NCI-H524 treated with DMSO at 0.1 percent for 48 hours (cell line): ENCODE measurements at places on chromosomes 4 and X.
A peak's percentile ranks its signal among the peaks of the same experiment; 100 is the strongest.

- no peak for DNase-seq
Measured at GRCh38 chrX:2474963-2475726, 25.6 kb downstream of the DHRSX start.

GRCh38 chr4:52883707-52884669, 21.9 kb downstream of the RASL11B start:
- DNase-seq: no peak

DNA sequence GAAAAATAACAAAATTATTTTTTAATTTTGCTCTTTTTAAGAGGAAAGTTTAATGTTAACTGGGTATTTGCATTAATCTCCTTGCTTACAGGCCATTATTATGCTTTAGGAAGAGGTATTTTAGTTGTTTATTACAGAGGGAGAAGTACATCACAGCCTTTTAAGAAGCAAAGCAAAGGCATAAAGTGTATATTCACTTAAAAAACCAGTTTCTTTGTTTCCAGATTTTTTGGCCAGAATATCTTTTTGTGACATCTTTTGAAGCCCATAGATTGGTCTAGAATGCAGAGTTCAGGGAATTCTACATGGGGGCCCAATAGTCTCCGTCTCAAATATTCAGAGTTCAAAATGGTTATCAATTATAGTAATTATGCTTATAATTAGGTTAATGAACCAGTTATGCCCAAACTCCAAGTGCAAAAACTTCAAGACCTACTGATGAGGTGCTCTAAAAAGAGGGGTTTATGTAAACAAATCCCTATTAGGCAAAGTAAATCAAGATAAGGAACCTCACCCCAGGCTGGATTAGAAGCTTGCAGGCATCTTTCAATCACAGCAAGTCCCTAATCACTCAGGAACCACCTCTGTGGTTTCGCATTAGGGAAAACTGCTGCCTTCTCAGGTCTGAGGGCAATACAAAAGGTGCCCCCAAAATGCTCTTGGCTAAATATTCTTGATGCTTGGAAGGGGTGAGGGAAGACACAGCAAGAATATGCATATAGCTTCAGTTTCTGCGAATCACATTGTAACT, 1.4 kb downstream of the CXXC4 start:
- DNase-seq: no peak

DNA sequence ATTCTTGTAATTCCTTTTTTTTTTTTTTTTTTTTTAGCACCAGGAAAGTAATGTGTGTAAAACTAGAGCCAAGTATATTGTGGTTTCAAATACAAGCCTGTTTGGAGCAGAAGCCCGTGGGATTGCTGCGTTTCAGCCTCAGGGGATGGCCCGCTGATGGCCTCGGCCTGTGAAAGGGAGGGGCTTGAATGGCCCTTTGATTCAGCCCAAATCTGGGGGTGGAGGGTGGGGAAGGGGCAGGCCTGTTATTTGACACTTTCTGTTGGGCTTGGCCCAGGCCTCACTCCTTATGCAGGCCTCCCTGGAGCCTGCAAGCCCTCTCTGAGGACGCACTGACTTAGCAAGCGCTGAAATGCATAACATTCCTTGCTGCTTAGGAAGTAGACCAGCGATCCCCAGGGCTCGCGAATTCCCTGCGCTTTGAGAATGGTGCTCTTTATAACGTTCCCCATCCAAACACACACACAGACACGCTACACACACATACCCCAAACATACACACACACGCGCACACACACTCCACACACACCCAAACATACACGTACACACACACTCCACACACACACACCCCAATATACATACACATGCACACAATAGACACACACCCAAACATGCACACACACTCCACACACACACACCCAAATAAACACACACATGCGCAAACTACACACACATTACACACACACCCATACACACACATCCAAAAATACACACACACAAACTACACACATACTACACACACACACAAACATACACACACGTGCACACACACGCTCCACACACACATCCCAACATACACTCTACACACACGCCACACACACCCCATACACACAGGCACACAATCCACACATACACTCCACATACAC, 29.6 kb downstream of the TLR10 start:
- no peak for DNase-seq

GRCh38 chr4:16862697-16863096, 35.7 kb downstream of the LDB2 start:
- DNase-seq: no peak

DNA sequence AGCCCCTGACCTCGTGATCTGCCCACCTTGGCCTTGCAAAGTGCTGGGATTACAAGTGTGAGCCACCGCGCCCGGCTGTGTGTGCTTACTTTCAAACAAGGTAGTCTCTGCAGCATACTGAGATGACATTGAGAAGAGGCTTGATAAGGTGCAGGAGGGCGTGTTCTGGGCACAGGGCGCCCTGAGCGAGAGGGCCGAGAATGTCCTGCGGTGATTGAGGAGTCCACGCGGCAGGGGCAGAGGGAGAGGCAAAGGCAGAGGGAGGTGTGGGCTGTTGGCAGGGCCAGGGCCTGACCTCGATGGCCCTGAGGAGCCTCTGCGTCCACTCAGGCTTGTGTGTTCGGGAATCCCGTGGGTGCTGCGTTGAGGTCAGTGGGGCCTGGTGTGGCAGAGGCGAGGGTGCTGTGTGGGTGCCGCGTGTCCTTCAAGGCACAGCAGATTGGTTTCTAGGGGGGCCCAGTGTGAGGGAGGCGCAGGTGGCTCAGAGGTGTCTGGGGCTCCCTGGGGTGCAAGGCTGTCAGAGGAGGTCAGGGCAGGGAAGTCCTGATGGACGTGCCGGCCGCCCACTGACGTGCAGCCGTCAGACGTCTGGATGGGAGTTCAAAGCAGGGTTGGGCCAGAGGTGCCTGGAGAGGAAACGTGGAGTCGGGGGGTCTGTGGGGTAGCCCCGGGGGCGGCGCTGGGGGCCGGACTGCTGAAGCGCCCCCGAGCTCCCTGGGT, 12.1 kb downstream of the PCGF3 start:
- DNase-seq: no peak

- no peak for DNase-seq
Measured at GRCh38 chr4:30413915-30414314, 306.3 kb upstream of the PCDH7 start.

DNA sequence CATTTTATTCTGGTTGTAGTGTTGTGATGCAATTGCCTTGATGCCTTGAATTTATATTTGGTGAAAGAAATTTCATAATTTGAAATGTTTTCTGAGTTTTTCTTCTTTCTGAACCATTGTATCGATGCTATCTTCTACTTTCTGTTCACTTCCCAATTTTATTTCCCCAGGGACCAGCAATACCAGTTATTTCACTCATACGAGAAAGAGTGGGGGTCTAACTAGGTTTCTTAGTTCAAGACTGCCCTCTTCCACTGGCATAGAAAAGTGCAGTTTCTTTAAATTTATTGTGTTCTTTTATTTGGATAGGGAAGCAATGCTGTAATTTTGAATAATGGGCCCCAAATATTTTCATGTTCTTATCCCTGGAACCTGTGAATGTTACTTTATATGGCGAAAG, 544.0 kb upstream of the ADGRL3 start:
- peak; percentile 2 for DNase-seq

DNA sequence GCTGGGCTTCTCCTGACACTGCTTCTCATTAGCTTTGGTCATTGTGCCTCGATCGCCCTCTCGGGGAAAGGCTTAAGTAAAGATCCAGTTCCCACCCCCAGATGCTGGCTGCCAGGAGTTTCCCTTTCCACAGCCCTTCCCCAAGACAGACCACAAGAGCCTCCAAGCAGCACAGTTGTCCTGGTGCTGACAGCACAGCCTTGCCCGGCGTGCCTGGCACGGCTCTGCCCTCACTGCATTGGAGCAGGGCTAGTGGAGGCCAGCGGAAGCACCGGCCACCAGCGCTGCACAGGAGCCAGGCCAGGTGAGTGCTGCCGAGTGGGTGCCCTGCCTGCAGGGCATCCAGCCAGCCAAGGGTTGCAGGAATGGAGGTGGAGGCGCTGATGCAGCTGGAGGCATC, 9.7 kb upstream of the MSANTD1 start:
- no peak for DNase-seq

DNA sequence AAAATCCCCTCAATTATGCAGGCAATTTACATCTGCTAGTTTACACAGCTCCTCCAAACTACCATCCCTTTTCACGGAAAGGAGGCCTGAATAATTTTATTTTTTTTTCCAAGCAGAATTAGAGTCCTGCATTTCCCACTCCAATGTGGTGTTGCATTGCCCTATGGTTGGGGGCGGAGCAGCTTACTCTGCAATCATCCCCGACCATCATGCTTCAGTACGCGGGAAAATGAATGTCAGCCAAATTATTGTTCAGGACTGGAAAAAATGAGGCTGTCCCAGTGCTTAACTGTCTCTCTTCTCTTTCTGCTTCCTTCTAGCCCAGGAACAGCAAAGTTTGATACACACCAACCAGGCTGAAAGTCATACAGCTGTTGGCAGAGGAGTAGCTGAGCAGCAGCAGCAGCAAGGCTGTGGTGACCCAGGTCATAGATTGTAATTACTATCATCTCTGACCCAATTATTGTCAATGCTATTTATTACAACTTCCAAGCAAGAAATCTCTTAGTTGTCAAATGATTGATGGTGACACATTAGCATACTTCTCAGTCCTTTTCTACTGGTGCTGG, 28.3 kb downstream of the MMRN1 start:
- no peak for DNase-seq

DNA sequence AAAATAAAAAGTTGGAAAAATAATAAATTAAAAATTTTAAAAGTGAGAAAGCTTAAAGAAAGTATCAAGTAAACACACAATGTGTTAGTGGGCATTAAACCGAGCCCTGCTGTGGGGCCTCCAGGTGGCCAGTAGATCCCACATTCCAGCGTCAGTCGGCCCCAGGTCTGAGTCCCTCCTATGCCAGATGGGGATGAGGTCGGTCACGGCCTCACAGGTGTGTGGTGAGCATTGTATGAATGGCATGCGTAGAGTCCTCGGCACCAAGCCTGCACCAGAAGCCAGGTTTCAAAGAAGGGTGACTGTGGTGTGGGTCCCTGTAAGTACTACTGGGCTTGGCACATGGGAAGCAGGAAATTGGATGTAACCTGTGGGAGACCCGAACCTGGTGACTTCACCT, 75.6 kb upstream of the MSX1 start:
- no peak for DNase-seq

DNA sequence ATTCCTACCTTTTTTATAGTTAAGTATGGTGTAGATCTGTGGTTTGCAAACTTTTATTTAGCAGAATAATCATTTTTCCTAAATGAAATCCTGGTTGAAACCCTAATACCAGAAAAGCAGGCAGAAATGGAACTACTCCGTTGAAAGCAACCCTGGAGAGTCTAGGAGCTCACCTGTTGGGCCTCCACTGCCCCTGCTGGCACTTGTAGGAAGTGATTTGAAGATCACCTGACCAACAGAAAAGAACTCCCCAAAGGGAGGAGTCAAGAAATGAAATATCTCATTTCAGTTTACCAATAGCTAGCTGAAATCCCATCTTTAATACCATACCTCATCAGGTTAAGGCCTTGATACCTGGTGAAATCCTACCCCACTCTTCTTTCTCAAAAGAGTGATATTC, 277.1 kb downstream of the KLHL13 start:
- DNase-seq: no peak

DNA sequence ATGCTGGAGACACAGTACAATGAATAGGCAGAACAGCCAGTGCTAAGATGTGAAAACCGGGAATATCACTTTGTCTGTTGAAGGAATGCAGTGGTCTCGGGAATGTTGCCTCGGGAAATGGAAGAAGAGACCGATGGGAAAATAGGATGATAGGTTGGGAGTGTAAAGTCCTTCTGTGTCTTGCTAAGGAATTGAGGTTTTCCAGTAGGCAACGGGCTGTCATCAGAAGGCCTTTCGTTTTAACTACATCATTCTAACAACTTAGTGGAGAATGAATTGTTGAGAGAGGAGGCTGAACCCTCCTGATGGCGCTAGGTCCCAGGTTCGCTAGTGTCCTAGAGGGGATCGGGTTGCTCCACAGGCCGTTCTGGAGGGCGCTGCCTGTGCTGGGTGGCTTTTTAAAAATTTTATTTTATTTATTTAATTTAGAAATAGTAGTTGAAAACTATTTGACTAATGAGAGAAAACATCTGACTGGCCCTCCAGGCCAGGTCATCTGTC, 730 bp downstream of the VBP1 start:
- DNase-seq: no peak

DNA sequence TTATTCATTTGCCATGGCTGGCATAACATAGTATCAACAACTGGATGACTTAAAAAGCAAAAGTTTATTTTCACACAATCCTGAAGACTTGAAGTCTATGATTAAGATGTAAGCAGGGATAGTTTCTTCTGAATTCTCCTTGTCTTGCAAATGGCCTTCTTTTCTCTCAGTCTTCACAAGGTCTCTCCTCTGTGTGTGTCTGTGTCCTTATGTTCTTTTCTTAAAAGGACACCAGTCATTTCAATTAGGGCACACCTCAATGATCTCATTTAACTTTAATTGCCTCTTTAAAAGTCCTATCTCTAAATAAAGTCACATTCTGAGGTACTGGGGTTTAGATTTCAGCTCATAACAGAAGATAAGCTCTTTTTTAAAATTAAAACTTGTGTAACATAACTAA, 399.7 kb downstream of the PABPC4L start:
- DNase-seq: no peak

DNA sequence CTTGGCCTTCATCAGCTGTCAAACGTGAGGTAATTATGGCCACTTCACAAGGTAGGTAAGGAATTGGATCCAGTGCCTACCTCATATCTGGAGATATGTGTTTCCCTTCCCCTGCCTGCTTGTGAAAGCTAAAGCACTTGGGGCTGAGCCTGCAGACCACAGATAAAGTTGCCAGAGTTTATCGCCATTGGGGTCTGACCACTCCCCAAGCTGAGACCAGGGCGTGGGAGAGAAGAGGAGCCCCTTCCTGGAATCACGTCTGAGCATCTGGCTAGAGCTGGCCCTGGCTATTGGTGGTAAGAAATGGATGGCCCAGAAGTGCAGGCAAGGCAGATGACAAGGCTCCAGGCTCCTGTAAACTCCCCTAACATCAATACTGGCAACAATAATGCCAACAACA, 2.7 kb downstream of the ALAS2 start:
- DNase-seq: no peak

DNA sequence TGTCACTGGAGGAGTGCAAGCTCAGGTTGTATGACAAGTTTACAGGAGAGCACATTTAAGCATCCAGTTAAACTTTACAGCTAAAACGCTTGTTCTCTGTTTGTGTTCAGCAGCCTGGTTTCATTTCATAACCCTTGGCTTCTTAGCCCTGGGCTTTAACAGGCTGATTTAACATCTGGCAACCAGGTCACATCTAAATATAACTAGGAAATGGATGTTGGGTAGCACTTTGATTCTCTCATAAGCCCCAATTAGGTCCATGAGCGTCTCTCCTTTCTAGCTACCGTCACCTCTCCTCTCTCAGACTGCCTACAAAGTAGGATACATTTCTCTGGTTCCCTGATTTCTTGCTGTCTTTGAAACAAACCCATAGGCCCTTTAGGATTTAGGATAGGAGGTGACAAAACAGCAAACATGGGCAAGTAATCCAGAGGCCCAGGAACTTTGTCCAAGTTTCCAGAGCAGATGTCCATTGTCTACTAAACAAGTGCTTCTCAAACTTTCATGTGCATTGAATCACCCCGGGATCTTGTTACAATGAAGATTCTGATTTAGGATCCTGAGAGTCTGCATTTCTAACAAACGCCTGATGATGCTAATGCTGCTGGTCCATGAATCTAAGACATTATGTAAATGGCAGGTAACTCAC, 22.5 kb downstream of the OTUD6A start:
- no peak for DNase-seq
